ENCODE measurements at places on chromosomes 7 and 10.

DNA sequence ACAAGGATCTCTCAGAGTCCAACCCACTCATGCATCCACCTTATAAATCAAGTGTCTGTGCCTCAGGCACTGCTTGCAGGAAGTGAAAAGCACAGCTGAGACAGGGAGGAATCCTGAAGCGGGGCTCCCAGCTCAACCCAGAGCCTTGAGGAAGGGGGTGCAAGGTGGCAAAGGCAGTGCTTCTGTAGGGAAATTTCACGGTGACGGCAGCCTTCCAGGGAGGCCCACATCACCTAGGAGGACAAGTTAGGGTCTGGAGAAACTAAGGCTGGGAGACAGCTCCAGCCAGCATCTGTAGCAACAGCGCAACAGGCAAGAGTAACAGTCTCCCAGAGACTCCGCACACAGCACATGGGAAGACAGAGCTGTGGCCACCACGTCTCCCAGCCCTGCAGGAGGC, 2.7 kb downstream of the AOC1 start:
- DNase-seq: no peak

DNA sequence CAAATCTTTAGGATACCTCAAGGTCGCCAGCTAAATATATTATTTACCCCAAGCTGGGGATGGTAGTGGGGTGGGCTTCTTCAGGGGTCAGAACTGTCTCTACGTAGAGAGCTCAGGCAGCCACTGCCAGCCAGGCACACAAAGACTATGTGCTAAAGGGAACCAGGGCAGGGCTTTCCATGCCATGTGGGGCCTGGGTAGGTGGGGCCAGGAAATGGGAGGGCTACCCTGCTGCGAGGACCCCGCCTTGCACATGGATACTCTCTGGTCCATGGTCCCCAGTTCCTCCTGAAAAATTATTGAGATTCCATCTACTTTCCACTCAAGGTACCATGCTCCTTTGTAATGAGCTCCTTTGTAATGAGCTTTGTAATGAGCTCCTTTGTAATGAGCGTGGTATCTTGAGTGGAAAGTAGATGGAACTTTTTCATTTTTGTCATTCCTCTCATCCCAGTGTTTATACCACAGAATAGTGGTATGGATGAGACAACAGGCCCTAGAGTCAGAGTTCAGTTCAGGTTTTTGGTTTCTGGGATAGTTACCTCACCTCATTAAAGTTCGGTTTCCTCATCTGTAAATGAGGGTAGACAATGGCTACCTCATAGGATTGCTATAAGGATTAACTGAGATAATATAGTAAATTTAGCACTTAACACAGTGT, 5.8 kb downstream of the SYNPO2L start:
- no peak for DNase-seq

- peak; percentile 39 for DNase-seq
Observed at GRCh38 chr10:60480865-60481563, 91.3 kb upstream of the ANK3 start.

DNA sequence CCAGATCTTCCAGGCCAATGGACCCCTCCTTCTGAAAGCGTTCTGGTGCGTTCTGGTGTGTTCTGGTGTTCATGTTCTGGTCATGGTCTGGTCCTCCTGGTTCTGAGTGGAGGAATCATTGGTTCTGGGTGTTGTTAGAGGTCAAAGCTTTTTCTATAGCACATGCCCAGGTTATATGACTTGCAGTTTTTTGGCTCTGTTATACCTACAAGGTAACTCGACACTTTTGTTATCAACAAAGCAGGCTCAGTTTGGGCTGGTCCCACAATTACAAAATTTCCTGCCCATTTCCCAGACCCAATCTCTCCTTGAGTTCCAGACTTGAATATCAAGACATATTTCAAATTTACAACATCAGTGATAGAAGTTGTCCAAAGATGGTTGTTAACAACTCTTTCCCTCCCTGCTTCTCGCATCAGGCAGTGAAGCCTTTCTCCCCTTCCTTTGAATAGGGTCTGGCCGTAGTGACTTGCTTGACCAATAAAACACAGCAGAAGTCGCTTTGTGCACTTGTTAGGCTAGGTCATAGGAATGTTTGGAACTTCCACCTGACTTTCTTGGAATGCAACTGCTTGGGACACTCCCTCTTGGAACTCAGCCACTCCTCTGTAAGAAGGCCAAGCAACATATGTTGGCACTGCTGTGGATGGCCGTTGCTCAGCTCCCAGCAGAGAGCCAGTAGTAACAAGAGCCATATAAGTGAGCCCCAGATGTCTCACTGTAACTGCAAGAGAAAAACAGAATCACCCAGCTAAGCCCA, 83.1 kb upstream of the STEAP1B start:
- no peak for DNase-seq

DNA sequence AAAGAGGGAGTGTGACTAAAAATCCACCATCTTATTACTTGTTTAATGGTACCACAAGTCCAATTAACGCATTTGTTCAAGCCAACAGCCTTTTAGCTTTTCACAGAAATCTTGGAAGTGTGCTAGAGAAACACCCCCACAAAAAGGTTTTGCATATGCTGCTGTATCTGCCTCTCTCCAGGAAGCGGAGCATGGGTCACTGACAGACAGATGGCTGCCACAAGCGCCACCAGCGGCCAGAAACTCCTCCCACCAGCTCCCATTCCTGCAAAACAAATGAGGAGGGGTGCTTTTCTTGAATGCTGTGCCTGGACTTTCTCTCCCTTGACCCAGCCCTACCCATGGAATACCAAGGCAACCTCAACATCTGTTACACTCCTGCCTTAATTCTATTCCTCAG, 176.3 kb upstream of the LRGUK start:
- DNase-seq: peak; percentile 5

DNA sequence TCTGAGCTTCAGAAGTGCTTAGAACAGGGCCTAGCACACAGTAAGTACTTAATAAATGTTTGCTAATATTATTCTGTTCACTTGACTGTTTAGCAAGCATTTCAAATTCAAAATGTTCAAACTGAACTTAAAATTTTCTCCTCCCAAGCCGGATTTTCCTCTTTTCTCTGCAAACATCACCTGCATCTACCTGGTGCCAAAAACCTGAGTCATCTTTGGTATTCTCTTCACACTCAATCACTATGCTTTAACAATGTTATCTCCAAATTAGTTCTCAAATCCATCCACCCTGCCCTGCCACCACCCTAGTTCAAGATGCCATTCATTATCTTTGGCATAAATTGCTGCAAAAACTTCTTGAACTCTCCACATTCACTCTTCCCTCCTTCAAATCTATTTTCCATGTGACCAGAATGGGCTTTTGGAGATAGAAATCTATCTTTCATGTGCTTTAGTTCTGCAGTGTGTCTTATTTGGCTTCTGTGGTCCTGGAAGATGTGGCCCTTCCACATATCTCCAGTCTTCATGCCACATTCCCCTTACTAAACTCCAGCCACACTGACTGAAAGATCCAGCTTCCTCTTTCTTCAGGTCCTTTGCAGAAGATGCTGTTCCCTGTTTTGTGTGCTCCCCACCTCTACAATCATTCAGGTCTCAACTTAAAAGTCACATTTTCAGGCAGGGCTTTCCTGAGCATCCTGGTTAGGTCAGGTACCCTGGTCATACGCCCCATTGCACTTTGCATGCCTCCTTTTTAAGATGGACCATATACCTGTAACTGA, 2.0 kb downstream of the GGCT start:
- DNase-seq: no peak

- DNase-seq: no peak
Observed at GRCh38 chr7:5207131-5207530, 17.1 kb downstream of the WIPI2 start.

DNA sequence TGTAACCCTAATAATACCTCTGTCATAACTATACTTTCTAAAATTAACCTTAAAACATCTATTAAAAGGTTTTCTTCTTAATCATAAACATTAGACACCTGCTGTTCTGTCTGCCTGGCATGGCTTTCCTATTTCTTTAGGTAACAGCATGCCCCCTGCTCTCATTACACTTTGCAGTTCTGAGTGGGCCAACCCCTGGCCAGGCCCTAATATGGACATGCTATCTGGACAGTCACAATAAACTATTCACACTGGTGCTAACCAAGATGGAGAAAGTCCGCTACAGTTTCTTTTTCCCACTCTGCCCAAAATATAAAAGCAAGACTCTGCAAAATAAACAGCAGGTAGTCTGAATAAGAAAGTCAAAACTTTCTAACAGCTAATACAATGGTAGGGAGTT, 84.0 kb downstream of the ELAPOR2 start:
- no peak for DNase-seq

DNA sequence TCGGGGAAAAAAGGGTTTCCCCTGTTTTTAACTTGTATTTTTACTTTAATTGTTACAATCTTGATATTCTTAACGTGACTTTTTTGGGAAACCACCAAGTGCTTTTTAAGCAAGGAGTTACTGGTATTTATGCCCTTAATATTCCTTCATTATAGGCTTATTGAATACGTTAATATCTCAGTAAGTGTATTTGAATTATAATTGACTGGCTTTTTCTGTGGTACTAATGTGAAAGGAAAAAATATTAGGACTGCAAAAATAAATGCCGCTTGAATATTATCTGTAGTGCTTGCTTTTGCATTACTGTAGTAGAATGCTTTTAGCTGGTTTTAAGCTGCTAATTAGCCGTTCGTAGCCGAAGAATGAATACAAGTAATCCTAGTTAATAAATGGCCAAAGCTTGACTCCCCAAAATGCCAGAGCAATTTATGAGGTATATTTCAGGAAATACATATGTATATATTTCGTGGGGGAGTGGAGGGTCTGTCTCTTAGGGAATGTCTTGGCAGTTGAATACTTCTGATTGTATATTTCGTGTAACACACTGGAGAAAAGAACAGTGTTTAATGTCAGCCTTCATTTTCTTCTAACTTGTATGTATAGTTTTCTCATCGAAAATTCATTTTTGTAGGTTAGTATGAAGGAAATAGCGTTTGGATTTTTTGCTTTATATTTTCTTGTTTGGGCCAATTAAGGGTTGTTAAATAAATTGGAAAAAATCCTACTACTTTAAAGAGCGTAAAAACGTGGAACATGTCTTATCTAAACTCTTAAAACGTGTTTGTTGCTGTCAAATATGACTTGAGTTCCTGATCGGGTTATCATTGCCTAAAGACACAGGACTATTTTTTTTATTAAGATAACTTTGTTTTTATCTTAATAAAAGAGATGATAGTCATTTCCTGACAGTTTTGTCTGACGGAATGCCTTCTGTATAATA, 1.5 kb downstream of the PDCD4 start:
- no peak for DNase-seq

DNA sequence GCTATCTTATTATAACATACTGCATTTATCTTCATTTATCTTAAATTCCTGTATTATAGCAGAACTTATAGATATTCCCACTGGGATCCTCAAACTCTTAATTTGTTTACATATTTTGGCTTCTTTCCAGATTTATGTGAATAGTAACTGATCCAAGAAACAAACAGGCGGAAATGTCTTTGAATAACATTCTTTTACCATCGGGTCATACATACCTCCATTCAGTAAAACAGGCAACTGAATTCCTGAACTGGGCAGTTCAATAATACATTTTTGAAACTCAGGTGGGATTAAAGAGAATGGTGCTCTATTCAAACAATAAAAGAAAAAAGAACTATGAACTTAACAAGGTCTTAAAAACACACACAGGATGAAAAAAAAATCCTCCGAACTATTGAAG, 337.4 kb downstream of the CRPPA start:
- DNase-seq: no peak

GRCh38 chr10:62244785-62245467, 23.7 kb downstream of the RTKN2 start:
- DNase-seq: peak; percentile 23

- peak; percentile 61 for DNase-seq
Observed at GRCh38 chr10:130749911-130750310, 561.6 kb downstream of the TCERG1L start.

DNA sequence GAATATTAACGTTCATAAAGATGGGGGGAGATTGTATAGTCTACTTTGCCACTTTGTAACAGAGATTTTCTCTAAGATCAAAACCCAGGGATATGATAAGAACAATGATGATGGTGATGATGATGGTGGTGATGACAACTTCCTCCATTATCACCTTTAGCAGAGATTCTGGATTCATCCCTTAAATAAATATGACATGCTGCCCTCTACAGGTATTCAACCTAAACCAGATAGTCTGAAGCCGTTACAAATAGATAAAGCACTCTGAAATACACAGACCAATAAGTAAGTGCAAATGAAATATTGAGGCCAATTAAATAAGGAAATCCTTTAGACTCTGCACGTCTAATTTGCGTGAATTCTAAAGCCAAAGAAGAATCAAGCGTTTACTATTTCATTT, 211.5 kb downstream of the CREB5 start:
- no peak for DNase-seq
